ENCODE measurements at places on chromosomes 5 and 9.
A peak's percentile ranks its signal among the peaks of the same experiment; 100 is the strongest.

DNA sequence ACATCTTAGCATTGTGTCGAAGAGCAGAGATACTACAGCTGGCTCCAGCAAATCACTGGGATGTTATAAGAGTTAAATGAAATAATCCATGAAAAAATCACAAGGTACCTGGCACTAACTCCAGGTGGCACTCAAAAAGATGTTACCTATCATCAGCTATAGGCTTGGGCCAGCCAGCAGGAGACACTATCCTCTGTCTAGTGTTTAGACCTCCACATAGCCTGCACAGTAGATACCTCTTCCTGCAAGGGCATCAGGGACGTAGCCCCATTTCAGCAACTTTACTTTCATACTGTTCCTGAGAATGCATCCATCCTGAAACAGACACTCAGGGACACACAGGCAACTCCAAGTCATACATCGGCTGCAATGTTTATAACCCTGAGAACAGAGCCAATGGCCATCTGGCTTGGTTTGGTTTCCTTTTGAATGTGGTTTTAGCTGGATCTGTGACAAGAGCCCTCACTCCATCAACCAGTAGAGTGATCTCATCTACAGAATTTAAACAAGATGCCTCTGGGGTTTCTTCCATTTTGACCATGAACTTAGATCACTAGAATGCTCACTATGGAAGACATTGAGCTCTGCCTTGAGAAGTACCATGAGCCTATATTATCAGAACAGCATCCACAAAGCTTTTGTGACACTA is 69.9 kb downstream of the TLE1 start:
- peak; percentile 45 for DNase-seq

GRCh38 chr9:123637945-123638634 is 282.1 kb downstream of the CRB2 start:
- DNase-seq = no peak

DNA sequence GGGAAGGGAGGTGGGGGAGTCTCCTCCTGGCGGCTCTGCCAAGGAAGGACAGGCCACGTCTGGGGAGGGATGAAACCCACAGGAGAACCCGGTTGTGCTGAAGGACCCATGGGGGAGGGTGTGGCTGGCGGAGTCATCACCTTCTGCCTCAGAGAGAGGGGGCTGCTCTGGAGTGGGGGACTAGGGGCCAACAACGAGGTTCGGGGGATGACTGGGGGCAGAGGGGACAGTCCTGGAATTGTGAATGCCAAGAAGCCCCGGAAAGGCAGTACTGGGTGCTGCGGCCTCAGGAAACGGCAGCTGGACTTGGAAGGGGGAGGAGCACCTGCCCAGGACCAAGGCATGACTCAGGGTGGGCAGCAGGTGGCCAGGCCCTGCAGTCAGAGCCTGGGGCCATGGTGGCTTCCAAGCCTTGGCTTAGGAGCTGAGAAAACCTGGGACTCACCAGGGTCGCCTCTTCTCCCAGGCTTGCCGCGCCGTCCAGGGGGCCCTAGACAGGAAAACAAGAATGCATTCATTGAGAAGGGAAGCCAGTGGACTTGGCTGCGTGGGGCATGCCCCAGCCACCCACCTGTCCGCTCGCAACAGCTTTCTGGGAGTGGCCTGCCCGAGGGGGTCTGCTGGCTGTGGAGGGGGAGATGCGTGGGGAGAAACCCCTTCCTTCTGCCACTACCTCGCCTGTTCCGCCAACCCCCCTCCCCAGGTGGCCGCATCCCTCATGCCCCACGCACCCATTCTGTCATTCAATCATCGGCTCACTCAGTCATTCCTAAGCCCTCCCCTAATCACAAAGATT is 74.0 kb upstream of the PHYKPL start:
- no peak for DNase-seq

- peak; percentile 89 for DNase-seq
Observed at GRCh38 chr9:5450359-5451091, at the start of gene CD274. CD274 (plus strand) TSS chr9:5450542; CDS start chr9:5456114, 5,572 bp downstream.

GRCh38 chr9:78031893-78032729 is 500 bp upstream of the GNAQ start:
- peak; percentile 92 for DNase-seq

DNA sequence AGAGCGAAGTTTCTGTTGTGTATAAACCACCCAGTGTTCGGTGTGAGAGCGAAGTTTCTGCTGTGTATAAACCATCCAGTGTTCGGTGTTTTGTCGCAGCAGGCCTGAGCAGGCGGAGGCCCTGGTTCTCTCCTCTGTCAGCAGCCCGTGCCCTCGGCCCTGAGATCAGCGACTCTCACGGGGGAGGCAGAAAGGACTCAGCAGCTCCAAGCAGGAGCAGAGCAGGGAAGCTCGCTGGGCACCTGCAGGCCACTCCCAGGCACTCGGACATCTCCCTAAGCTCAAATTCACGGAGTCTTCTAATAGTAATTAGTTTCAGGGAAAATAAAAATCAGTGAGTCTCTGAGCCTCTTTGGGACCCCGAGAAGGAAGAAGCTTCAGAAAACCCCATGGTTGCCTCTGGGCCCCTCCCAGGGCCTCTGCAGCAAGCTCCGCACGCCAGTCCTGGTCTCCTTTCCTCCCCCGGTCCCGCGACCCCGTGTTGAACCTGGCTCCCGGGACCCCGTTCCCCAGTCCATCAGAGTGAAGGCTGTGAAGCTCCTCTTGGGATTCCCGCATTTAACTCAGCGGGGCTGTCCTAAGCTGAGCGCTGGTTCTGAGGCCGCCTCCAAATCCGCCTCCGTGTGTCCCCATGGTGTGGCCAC is 81.9 kb upstream of the ADAMTS2 start:
- no peak for DNase-seq

DNA sequence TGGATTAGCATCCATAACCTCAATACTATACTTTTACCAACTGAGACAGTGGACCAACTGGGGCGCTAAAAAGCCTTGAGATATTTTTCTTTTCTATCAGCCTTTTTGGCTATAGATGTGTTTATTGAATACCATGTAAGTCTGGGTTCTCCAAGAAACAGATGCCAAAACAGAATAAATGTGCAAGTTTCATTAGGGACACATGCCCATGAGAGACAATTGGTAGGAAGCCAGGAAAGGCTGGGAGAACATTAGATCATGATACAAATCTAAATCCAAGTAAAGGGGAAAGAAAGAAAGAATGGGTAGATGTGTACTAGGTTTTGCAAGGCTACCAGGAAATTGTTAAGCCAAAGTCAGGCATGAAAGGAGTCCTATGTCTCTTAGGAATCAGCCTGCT is 152.5 kb downstream of the KCTD16 start:
- DNase-seq = no peak

DNA sequence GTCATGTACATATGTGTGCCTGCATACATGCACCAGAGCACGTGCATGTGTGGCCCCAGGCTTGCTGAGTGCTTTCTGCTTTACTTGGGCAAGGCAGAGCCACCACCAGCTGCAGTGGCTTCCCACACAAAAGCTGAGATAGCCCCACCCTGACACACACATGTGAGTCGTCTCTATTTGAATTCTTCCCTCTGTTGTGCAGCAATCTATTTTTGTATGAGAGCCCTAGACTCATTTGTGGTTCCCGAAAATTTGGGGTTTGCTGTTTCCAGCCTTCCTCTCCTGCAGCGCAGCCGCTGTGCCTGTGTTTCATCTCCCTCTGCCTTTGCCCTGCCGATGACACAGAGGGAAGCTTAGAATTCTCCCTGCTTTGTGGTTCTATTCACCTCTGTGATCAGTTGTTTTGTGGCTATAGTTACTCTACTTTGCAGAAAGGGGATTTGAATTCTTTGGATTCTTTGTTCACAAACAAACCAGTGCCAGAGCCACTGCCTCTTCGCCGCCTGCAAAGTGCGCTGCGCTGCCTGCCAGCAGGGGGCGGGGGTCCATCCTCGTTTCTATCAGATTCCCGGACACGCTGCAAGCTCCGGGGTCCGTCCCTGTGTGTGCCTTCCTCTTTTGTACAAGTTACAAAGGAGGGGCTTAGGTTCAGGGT is 95.8 kb upstream of the DAP start:
- DNase-seq = peak; percentile 60

DNA sequence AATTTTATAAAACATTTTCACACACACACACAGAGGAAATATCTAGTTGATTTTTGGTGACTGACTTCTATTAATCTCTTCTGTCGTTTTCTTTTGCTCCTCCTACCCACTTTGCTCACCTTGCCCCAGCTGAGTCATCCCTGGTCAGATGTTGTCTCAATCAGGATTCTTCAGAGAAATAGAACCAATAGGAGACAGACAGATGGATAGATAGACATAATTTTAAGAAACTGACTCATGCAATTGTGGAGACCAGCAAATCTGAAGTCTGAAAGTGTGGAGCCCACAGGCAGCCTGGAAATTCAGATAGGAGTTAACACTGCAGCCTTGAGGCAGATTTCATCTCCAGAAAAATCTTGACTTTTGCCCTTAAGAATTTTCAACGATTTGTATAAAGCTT is 37.0 kb upstream of the PIK3R1 start:
- DNase-seq = peak; percentile 49

DNA sequence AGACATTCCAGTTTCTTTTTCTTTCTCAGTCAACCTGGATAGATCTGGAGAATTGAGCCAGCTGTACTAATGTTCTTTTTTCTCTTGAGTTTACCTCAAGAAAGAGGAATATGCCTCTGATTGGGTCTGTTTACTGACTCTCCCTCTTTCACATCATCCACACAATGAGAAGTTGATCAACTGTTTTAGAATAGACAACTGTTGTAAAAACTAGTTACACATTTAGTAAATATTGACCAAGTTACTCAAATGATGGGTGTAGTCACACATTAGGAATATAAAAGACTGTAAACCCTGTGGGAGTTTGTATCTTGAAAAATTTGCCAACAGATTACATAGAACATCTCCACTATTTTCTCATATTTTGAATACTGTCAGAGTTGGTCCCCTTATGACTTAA is 330.8 kb downstream of the FER start:
- DNase-seq = no peak

GRCh38 chr5:54545796-54546195 is 28.2 kb downstream of the SNX18 start:
- no peak for DNase-seq

GRCh38 chr5:103450333-103451061 is 112.1 kb downstream of the NUDT12 start:
- DNase-seq = peak; percentile 85

DNA sequence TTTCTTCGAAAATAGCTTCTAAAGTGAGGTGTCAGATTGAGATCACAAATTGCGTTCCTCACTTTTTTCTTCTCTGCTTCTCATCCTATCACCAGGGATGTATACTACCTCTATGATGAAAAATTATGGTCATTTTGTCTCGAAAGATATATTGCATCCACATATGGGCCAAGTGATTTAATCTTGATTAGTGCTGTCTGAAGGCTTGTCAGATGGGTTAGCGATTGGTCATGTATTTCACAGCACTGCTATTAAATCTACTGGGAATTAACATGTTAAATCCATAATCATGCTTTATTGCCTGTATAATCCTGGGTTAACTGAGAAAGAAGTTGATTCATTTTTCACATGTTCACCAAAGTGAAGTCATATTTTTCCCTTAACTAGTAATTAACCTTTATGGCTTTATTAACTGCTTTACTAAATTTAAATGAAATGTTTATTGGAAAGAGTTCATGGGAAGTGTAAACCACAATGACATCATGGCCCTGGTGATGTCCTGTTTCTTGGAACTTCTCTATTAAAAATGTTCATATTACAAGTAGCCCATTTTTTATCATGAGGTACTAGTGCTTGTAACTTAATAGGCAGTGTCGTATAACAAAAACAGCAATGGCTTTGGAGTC is 193.3 kb downstream of the SMC2 start:
- peak; percentile 0 for DNase-seq

GRCh38 chr9:99866398-99866797 is 40.1 kb upstream of the STX17 start:
- DNase-seq = no peak

DNA sequence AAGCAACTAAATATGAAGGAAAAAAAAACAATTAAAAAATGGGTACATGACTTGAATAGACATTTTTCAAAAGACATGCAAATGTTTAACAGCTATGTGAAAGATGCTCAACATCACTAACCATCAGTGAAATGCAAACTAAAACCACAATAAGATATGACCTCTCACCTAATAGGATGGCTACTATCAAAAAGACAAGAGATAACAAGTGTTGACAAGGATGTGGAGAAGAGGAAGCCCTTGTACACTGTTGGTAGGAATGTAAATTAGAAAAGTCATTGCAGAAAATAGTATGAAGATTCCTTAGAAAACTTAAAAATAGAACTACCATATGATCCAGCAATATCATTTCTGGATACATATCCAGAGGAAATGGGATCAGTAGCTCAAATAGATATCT is 324.7 kb upstream of the TLE4 start:
- no peak for DNase-seq

- DNase-seq = no peak
Observed at GRCh38 chr9:106596984-106597383, 266.0 kb upstream of the ZNF462 start.

Measured in LHCN-M2 (cell line).